ENCODE measurements at places on chromosomes 16 and 17.
A peak's percentile ranks its signal among the peaks of the same experiment; 100 is the strongest.

GRCh38 chr17:39026980-39027451 is 59.8 kb upstream of the FBXO47 start:
- DNase-seq = peak; percentile 77

DNA sequence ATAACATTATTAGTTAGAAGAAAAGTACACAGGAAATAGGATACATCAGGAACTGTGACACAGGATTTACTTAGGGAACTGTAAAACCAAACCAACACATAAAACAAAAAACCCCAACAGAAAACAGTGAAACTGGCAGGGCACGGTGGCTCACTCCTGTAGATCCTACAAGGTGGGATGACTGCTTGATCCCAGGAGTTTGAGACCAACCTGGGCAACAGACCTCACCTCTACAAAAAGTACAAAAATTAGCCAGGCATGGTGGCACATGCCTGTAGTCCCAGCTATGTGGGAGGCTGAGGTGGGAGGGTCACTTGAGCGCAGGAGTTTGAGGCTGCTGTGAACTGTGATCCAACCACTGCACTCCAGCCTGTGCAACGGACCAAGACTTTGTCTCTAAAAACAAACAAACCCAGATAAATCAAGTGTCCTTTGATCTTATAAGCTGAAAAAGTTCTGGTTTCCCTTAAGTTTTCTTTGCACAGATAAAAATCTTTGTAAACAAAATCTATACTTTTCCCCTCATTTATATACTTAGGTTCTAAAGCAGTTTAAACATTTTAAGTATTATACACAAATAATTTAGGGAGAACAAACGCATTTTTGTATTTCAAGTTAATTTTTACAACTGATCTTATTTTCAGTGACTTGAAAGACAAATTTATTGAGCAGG is 111.5 kb upstream of the TOB1 start:
- no peak for DNase-seq

- no peak for DNase-seq
These were observed 12.2 kb downstream of the GAN start for GRCh38 chr16:81327011-81327410.

GRCh38 chr17:5621026-5621425 is 36.7 kb upstream of the NLRP1 start:
- DNase-seq = no peak

- DNase-seq = no peak
These were observed 15.1 kb upstream of the GLG1 start for GRCh38 chr16:74622005-74622404.

DNA sequence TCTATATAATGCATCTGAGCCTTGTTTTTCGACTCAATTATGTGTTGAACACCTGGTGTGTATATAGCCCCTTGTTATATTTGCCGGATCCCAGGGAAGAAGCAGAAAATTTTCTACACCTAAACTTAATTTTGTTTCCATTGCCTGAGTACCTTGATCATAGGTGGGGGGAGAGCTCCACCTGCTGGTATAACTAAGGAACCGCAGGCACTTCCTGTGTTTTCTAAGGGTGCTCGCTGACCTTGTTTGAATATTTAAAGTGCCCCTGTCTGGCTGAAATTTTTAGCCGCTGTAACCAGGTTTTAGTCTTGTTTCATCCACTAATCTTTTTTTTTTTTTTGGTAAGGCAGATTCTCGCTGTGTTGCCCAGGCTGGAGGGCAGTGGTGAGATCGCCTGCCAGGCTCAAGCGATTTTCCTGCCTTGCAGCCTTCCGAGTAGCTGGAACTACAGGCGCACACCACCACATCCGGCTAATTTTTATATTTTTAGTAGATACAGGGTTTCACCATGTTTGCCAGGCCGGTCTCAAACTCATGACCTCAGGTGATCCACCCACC is 6.5 kb upstream of the NUBP1 start:
- peak; percentile 60 for DNase-seq

DNA sequence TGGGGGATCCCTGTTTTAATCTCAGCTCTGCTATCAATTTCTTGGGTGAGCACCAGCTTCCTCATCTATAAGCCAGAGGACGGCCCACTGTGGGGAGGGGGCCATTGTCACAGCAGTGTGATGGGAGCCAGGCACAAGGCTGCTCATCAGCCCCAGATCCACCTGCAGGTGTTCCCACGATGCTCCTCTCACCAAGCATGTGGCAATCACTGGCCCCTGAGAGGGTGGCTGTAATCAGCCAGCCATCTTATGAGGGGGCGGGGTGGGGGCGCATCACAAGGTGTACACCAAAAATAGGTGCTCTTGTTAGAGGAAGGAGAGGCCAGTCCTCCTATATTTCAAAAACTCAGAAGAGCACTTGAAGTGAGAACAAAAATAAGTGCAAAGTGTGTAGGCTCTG is 31.2 kb downstream of the HNF1B start:
- DNase-seq = no peak

DNA sequence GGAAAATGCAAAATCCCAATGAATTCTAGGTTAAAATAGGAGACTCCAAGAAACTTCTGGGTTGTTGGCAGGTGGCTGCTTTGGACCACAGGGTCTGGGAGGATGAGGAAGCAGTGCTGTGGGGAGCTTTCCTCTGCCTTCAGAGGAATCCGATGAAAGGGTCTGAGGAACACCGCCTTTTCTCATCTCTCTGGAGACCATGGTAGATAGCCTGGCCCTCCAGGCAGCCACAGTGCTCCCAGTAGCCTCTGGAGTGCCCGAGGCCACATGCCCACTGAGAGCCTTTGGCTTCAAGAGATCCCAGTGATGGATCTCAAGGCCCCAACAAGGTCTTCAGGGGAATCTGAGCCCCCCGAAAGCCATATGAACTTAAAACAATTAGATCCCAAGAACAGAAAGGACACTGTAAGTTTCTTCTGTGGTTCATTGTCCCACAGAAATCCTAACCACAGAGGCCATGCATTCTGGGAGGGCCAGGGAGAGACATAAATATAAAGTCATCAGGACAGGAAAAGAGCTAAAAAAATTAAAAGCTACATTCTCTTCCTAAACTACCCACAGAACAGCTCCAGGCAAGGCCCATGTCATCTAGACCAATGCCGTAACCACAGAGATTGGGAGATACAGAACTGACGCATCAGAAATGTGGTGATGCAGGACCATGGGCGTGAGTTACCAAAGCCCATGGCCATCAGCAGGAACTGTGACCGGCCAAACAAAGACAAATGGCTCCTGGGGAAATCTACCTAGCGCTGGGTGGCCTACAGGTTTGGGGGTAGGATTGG is 24.3 kb downstream of the TK2 start:
- DNase-seq = no peak

DNA sequence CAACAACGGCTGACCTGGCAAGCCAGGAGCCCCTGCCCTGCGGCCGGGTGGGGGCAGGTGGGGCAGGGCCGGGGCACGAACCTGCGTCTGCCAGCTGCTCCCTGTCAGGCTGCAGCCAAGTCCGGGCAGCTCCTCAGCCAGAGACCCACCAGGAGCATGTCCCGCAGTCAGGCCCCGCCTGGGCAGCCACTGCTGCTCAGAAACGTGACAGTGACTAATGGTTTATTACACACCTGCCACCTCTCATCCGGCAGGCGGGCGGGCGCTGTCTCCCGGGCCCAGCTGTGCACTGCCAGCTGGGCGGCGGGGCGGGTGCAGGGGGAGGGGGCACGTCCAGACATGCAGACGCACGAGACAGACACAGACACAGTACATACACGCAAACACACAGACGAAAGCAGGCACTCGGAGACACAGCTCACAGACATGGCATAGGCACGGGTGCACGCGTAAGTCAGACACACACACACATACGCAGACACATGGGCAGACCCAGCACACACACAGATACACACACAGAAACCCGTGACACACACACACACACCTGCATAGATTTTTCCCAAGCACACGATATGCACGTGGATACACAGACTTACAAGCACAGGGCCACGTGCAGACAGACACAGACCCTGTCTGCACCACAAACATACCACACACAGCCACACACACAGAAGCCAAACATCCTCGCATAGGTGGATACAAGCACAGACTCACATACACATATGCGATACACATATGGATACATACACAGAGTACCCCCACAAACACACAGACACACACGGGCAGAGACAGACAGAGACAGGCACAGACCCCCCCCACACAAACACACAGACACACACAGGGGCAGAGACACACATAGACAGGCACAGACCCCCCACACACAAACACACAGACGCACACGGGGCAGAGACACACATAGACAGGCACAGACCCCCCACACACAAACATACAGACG is 248.3 kb upstream of the CIBAR2 start:
- no peak for DNase-seq

- DNase-seq = no peak
These were observed 4.4 kb downstream of the MAP3K3 start for GRCh38 chr17:63626551-63627180.

- DNase-seq = no peak
These were observed 166.4 kb downstream of the TANC2 start for GRCh38 chr17:63132459-63132911.

DNA sequence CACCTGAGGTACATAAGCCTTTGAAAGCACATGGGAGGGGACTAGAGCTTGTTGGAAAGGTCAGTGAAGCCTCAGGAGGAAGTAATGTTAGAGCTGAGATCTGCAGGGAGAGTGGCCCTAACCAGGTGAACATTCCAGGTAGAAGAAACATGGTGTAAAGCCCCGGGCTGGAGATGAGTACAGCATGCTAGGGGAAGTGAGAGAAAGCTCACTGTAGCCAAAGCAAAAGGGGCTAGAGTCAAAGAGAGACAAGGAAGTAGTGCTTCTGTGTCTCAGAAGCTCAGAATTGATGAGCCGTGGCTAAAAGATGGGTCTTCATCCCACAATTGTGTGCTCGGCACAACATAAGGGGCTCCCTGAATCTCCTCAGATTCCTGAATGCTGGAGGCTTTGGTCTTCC is 481.8 kb downstream of the XYLT1 start:
- no peak for DNase-seq

DNA sequence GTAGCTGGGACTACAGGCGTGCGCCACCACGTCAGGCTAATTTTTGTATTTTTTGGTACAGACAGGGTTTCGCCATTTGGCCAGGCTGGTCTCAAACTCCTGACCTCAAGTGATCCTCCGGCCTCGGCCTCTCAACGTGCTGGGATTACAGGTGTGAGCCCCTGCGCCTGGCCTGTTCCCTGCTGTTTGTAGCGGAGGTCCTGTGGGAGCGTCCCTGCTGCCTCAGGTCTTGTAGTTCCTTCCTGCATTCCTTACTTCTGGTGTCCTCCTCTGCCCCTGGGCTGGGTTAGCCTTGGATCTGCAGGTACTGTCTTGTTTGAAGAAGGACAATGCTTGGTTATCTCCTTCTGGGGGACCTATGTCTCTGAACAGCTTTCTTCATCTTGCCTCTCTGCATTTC is 23.6 kb upstream of the G6PC1 start:
- DNase-seq = no peak

DNA sequence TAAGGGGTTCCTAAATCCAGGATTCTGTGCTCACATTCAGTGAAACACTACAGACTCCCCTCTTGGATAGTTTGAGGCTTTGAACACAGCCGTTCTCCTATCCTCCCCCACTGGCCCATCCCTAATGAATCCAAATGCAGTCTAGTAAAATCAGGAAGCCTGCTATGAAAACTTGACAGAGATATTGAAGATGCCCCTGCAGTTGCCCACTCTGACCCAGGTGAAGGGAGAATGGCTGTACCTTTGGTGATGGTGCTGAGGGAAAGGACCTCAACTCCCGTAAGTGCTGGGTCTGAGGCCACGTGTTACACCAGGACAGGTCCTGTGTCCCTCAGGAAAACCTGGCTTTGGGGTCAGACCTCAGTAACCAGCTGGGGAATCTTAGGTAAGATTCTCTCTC is 54.4 kb downstream of the SF3B3 start:
- DNase-seq = no peak

DNA sequence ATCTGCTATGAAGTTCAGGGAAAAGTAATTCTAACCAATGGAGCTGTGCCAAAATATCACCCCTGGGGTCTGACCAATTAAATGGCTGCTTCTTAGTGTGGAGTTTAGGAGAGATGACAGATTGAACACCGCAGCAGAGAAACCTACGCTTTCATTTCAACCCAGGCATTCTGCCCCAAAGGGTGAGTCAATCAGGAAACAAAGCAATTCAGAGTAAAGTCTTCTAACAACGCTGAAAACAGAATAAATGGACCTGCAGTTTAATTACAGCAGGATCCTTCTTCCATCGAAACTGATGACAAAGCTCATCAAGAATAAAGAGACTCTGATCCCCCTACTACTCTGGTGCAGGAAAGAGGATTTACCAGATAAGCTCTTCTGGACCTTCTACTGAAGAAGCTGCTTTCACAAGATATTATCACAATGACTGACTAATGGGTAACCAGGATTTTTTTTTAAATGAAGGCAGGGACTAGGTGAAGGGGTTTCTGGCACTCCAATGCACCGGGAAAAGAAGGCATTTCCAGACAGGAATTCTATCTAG is 16.7 kb downstream of the RFFL start:
- no peak for DNase-seq

DNA sequence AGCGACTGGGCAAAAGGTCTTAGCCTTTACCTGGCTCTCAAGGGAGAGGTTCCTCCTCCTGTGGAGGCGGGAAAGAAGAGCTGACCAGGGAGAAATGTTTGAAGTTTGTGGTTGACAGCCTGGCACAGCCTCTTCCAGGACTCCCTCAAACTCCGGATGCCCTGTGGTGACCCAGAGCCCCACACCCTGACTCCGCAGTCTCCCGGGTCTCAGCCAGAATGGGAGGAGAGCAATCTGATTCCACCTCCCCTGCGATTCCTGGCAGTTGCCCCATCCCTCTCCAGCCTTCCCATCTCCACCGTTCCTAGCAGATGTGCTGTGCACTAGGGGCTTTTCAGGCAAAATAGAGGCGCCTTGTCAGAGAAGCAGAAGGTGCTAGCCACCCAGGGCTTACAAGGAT is 5.5 kb upstream of the DNAI2 start:
- no peak for DNase-seq

- no peak for DNase-seq
These were observed 37.2 kb downstream of the ABR start for GRCh38 chr17:1142561-1142971.

DNA sequence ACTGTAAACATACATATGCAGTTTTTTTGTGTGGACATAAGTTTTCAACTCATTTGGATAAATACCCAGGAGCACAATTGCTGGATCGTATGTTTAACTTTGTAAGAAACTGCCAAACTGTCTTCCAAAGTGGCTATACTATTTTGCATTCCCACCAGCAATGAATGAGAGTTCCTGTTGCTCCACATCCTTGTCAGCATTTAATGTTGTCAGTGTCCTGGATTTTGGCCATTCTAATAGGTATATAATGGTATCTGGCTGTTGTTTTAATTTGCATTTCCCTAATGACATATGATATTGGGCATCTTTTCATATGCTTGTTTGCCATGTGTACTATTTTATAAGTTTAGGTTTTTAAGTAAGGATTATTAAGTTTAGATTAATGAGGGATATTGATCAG is 14.1 kb downstream of the TANGO6 start:
- no peak for DNase-seq

GRCh38 chr16:80051040-80051439 is 450.5 kb upstream of the MAF start:
- DNase-seq = peak; percentile 42
